ENCODE measurements at places on chromosomes 5 and 9.

DNA sequence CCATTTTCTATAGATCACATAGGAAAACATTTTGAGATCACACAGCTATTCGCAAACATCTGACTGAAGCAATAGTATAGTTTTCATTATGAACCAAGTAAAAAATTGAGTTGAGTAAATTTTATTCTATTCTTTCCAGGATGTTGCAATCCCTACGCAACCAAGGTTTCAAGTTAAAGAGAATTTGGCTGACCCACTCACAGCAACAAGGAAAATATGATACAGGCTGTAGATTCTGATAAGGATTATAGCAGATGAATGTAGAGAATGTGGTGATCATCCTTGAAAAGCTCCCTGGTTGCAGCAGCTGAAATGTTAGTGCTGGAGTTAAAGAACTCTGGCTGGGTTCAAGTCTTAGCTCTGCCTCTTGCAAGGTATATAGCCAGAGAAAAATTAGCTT lies 4.7 kb downstream of the ABCA1 start:
- DNase-seq = no peak

DNA sequence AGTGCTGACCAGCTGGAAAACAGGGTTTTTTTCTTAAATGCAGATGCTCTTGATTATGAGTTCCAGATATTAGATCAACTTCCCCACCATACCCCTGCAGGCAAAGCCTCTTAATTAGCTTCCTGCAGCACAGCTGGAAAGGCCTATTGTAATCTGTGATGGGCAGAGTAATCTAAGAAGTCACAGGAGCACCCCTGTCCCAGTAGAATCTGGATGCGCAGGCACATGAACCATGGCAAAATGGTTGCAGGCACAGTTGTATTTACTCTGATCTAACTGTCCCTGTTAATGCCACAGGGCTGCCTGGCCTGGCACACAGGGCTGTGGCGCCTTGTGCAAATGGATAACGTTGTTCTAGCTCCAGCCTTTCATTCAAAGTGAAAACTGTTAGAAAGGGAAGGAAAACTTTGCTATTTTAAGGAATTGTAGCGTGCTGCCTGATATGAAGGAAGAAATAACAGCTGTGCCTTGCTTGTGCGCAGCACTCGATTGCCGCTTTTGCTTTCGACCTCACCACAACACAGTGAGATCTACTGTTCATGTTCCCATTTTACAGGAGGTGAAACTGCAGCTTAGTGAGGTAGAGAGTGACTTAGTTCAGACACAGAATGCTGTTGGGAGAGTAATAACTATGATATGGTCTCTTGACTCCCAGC lies 2.3 kb downstream of the TGFBI start:
- no peak for DNase-seq

DNA sequence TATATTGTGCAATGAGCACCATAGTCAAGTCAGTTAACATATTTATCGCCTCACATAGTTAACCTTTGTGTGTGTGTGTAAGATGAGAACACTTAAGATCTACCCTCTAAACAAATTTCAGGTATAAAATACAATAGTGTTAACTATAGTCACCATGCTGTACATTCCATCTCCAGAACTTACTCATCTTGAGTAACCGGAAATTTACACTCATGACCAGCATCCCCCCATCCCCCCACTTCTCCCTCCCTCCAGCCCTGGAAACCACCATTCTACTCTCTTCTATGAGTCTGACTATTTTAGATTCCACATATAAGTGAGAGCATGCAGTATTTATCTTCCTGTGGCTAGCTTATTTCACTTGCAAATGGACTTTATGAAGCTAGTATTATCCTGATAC lies 40.3 kb downstream of the ZNF354A start:
- DNase-seq = no peak

GRCh38 chr5:162683284-162683683 lies 615.7 kb downstream of the GABRG2 start:
- DNase-seq = no peak

DNA sequence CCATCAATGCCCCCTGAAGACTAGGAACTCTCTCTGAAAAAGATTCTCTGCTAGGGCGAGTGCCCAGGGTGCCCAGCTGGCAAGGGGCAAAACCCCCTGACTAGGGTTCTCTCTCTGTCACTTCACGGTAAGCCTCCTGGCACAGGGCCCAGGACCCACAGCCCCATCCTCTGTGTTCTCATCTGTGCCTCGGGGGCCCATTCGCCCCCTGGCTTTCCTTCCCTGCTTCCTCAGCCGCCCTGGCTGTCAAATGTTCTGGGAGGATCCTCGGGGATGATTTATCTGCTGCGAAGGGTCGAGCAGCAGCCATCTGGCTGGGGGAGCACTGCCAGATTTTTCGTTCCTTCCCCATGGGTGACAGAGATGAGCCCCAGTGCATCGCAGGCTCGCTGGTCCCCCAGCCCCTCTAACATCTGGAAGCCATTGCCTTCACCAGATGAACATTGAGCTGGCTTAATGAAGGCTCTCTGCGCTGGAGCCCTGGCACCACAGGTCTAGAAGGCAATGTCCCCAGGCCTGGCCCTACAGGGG lies 24.2 kb downstream of the HMCN2 start:
- no peak for DNase-seq

GRCh38 chr5:2702096-2702879 lies 49.2 kb downstream of the IRX2 start:
- DNase-seq = no peak

DNA sequence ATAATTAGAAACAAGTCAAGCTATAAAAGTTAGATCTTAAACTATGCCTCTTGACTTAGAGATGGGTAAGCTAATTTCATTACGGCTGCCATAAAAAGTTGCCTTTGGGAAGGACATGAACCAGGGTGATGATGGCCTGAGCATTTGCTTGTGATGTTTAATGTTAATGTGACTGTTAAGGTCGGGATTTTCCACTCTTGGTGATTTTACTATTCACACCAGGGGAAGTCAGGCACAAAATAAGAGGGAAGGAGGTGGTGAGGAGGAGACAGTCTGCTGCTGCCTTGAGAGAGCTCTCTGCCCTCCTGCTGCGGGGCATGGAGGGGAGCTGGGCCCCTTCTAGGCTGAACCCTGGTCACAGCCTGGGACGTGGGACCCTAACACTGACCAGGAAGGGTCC lies 34.4 kb downstream of the AHRR start:
- no peak for DNase-seq

- DNase-seq = no peak
Measured at GRCh38 chr9:72948575-72949243, 4.1 kb downstream of the ALDH1A1 start.

All from stimulated activated CD4-positive, alpha-beta T cell treated with anti-CD3 and anti-CD28 coated beads, Interleukin-2, amount 100 ng/mL, for 24 hours (primary cell).